Spinal cord (tissue), 10 donors: ENCODE measurements at places on chromosomes 5 and 9.
A peak's percentile ranks its signal among the peaks of the same experiment; 100 is the strongest.

- no peak for DNase-seq
Measured at GRCh38 chr5:140310434-140310833, 7.5 kb upstream of the PFDN1 start.

- DNase-seq, result no peak
Measured at GRCh38 chr5:96079075-96079474, 117.4 kb upstream of the ELL2 start.

DNA sequence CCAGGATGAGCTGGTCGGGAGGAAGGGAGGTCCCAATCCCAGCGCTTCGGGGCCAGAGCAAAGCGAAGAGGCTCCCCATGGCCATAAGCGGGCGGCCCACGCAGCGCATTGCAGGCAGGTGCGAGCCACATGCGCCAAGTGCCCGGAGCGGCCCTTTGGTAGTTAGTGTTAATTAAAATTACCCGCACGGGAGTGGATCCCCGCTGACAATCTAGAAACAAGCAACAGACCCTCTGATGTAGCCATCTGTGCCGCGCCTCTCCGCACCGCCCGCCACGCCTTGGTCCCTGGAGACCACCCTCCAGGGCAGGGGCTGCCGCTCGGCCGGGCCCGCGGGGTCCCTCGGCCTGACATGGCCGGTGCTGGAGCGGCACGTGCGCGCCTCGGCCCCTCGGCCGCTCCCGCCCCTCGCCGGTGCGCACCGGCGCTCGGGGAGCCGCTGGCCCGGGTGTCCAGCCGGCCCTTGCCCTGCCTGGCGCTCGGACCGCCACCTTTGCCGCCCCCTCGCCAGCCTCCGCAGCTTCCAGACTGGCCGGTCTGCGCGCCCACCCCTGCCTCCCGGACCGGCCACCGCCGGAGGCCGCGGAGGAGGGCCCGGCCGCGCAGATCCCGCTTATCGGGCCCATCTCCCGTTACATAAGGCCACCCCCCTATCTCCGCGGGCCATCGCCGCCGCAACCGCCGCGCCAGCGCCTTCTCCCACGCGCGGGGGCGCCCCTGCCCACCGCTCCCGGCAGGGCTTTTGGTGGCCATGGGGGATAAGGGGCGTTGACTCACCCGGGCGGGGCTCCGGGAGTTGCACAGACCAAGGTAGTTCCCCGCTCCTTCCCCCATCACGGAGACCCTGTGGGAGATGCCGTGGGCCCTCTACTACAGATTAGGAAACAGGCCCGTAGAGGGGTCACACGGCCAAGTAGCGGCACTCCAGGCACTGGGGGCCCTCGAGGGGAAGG is 1.9 kb upstream of the IL13 start:
- no peak for DNase-seq

DNA sequence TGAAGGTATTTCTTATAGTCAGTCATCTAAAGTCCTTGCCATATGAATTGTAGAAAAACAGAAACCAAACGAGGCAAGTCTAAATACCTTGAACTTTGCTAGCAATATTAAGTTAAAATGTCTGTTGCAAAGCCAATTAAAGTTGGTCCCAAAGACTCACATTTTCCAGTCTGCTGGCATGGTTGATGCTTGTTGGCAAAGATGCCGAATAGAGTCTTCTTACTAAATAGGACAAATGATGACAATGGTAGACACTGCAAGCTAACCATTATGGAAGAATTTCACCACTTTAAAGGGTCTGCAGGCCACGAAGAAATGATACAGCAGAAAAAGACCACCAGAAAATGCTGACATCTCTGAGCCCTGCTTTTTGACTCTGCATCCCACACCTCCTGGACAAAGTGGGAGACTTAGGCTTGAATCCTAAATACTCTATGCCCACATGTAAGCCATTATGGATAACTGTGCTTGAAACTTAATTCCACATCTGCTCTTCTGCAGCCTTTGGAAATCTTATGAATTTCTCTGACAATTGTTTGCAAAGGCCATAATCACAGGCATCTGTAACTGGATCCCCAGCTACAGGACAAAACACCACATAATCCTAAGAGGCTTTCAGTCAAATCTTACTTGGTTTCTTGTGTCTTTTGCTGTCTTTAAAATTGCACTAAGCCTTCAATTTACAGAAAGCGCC is 61.3 kb downstream of the LHFPL2 start:
- DNase-seq, result no peak

GRCh38 chr5:175724314-175725275 is 66.7 kb downstream of the HRH2 start:
- DNase-seq, result peak; percentile 24

DNA sequence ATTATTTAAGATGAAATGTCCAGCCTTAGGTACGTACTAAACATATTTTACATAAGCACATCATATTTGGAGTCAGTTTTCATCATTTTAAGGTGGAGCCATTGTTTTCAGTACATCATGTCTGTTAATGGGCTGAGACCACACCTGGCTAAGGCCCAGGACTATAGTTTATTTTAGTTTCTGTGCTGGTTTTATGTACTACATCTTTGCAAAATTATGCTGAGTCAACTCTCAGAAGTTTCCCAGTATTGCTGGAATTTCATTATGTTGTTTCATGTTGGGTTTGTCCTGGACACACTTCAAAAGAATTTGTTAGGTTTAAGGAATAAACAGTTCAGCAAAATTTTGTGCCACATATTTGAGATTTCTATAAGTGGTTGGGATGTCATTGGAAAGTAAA is 171.2 kb downstream of the CCDC171 start:
- no peak for DNase-seq

DNA sequence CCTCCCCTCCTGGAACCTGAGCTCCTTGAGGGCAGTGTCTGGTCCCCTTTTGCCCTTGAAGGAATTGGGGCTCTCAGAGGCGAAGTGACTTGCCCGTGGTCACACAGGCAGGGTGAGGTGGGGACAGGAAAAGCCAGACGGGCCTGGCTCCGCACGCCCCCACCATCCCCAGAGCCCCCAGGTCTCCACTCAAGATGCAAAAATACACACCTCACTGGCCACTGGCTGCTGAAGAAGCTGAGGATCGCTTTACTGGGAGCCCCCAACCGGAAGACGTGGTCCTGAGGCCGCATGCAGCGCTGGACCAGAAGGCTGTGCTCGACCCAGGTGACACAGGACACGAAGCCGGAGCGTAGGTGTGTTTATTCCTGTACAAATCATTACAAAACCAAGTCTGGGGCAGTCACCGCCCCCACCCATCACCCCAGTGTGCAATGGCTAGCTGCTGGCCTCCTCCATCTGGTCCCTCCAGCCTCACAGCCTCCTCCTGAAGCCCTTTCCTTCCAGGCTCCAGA is 7.6 kb upstream of the AK1 start:
- no peak for DNase-seq

- no peak for DNase-seq
Measured at GRCh38 chr5:114391321-114391720, 29.5 kb downstream of the KCNN2 start.

GRCh38 chr9:85038061-85038460 is 368.5 kb downstream of the NTRK2 start:
- no peak for DNase-seq
